Sciatic nerve (tissue), 2 donors: ENCODE measurements at places on chromosomes 5 and 9. TPM values are rescaled to one million over a fixed set of nuclear protein-coding genes. Genes with fewer than 3 reads are reported as not detected.
A peak's percentile ranks its signal among the peaks of the same experiment; 100 is the strongest.

DNA sequence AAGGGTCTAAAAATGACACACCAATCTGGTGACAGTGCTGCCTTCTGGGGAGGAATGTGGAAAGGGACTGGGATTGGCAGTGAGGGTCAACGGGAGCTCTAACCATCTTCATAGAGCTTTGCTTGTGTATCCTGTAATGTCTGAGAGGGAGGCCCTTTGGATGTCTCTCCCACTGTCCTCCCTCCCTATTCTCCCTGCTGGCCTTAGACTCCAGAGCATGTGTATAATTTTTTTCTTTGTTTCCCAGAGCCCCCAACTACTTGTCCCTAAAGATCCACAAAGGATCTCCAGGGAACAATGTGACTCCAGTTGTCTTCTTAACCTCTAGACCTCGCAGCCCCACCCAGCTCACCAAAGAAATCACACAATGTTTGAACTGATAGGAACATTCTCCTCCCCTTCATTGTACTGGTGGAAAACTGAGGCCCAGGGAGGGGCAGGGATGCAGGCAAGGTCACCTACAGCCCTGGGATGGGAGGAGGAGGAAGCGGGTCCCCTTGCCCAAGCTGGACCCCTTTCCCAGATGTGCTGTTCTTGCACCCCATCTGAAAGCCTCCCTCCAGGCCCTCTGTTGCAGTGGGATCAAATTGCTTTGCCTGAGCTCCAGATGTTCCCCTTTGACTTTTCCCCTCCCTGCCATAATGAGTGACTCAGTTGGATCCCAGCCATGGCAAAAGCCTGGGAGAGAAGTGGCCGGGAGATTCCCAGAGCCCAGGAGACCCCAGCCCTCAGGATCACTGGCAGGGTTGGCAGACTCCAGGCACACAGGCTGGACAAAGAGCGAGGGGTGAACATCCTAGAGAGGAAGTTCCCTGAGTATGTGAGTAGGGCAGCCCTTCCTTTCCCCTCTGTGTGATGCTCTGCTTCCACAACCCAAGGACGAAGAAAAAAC lies 21.8 kb downstream of the SPARC start:
- DNase-seq, result no peak

DNA sequence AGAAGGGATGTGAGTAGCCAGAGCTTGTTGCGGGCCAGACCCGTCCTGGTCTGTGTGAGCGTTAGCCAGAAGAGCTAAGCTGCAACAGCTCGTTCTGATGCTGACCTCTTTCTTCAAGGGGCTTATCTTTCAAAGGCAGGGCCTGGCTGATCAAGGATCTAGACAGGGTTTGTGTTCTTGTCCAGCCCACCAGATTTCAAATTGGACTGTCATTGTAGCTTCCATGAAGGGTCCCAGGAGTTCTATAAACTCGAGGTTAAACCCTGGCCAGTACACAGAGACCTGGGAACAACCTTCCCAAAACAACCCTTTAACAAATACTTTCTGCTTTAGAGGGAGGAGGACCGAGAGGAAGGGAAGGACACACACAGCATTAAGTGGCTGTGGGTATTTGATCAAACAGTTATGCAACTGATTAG lies 153.0 kb upstream of the TUT7 start:
- DNase-seq, result no peak

GRCh38 chr9:120698766-120699165 lies 15.5 kb downstream of the MEGF9 start:
- DNase-seq, result no peak

Gene SLCO4C1
- 0.36 TPM for total RNA-seq

DNA sequence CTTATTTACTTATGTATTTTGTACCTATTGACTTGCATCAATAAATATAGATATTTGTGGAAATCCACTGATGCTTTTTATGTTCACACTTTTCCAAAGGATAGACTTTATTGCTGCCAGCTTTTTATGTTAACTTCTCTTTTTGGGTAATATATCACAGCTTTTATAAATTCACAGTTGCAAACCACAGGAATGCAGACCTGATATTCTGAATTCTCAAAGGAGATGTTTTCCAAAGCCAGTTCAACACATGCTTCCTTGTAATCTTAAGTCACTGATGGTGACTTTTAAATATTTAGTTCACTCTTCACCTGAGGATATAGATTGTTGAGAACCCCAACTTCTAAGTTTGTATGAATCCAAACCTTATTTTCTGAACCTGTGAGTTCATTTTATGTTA lies 223.4 kb upstream of the PRR16 start:
- no peak for DNase-seq

DNA sequence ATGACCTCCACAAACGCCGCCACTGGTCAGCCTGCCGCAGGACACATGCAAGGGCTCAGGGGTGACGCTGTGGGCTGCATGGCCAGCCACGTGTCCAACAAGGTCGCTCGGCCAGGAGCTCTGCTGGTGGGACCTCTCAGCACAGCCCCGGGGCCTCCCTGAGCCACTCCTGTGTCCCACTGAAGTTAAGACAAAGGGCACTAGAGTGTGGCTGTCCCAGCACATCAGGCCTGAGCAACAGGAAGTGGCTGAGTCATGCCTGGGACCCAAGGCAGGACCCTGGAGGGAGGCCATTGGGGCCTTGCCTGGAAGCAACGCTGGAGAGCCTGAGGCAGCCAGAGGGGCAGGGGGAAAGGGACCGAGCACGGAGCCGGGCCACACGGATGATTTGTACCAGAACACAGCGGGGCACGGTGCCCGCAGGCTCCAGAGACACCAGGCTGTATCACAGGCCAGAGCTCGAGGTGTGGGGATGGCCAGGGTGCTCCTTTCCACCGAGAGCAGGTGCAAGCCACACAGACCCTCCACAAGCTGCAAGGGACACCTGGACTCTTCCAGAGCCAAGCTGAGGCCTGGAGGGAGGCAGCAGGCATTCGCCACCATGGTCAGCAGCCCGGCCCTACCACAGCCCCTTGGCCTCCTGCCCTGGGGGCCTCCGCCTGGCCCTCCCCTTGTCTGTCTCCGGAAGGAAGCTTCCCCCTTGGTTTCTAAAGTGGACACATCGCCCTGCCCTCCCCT lies 6.5 kb upstream of the TMEM210 start:
- no peak for DNase-seq

Gene INSL6
- not detected for total RNA-seq

- no peak for DNase-seq
These were observed 81.4 kb downstream of the GABBR2 start for GRCh38 chr9:98627296-98627695.

Gene ITGA1
- 104 TPM for total RNA-seq

- no peak for DNase-seq
These were observed 452.1 kb downstream of the EFNA5 start for GRCh38 chr5:107218457-107219193.

GRCh38 chr9:104319685-104320084 lies 184.4 kb upstream of the OR13F1 start:
- DNase-seq, result no peak

DNA sequence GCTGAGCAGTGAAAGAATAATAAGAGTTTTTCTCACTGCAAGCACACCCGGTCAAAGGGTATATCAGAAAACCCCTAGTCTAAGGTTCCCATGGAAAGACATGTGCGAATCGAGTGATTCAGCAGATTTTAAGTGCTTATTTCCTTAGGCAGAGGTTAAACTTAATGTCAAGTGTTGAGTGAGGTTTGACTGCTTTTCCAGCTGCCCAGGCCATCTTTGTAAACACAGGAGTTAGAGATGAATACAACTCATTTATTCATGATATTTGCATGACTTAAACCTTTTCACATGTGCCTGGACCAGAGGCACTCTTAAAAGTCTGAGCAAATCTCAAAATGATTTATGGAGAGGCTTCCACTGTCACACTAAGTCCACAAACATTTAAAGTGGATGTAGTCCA lies 137.8 kb upstream of the RGMB start:
- DNase-seq, result no peak

Gene LIFR
- 106 TPM for total RNA-seq

- DNase-seq, result no peak
These were observed 3.6 kb upstream of the SLC25A48 start for GRCh38 chr5:135830876-135831275.

- no peak for DNase-seq
These were observed 6.2 kb downstream of the GNPDA1 start for GRCh38 chr5:142006363-142007236.

DNA sequence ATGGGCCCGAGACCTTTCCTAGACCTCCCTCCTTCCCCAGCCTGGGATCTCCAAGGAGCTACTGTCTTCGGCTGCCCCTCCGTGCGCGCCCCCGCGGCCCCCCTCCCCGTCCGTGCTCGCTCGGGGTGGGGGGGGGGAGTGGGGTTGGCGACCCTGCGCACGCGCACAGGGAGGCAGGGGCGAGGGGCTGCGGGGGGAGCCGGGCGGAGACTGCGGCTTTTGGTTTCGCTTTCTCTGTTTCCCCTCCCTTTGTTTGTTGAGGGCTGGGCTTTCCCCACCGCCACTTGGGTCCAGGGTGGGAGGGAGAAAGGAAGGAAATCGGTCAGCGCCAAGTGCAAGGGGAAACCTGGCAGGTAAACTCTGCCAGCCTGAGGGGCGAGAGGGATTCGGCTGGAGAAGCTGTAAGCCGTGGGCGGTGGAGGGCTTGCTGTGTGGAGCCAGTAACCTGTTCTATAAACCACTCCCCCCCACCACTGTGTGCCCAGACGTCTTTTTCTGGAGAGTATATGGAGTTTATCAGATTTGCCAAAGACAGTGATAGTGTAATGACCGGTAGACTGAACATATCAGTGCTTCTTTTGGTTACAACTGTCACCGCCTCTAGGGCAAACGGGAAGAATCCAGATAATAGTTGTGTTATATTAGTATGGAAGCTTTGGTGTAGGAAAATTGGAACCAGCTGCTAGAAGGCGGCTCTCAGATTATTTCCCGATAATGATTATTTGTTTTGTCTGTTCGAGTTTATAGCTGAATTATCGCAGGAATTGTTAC lies 684 bp downstream of the DNAJA1 start:
- peak; percentile 75 for DNase-seq

DNA sequence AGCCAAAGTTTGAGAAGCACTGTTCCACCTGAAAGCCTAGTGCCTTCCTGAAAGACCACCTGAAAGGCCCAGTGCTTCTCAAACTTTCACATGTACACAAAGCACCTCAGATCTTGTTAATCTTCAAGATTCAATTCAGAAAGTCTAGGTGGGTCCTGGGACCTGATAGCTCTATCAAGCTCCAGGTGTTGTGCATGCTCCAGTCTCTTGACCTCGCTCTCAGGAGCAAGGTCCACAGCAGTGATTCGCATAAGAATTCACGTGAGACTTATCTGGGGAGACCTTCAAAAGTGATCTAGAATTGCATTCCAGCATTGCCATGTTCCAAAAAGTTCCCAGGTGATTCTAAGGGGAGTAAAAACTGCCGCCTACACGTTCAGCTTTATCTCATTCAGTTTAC lies 102.1 kb downstream of the PIK3R1 start:
- DNase-seq, result no peak

DNA sequence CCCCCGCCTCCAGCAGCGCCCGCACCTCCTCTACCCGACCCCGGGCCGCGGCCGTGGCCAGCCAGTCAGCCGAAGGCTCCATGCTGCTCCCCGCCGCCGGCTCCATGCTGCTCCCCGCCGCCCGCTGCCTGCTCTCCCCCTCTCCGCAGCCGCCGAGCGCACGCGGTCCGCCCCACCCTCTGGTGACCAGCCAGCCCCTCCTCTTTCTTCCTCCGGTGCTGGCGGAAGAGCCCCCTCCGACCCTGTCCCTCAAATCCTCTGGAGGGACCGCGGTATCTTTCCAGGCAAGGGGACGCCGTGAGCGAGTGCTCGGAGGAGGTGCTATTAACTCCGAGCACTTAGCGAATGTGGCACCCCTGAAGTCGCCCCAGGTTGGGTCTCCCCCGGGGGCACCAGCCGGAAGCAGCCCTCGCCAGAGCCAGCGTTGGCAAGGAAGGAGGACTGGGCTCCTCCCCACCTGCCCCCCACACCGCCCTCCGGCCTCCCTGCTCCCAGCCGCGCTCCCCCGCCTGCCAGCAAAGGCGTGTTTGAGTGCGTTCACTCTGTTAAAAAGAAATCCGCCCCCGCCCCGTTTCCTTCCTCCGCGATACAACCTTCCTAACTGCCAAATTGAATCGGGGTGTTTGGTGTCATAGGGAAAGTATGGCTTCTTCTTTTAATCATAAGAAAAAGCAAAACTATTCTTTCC lies 19.3 kb downstream of the CDKN2A start:
- DNase-seq, result no peak

- no peak for DNase-seq
These were observed 164.3 kb downstream of the MTRR start for GRCh38 chr5:8033261-8033660.

Gene CCNO
- 0.22 TPM for total RNA-seq

GRCh38 chr9:27043176-27043575 lies 37.7 kb upstream of the LRRC19 start:
- no peak for DNase-seq

DNA sequence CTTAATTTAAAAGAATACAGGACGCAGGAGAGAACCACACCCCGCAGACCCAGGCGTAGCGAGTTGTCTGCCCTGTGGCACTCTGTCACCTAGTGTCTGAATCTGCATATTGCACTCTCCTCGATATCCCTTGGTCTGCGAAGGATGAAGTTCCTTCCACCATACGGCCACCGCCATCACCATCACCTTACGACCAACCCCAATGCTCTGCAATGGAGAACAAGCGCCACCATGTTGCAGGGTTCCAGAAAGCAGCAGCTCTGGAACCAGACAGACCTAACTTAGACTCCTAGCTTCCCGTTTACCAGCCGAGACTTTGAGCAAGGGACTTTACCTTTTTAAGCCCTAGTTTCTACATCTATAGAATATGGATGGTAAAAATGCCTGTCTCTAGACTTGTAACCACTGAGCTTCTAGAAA lies 77.4 kb upstream of the DMRT1 start:
- peak; percentile 70 for DNase-seq

DNA sequence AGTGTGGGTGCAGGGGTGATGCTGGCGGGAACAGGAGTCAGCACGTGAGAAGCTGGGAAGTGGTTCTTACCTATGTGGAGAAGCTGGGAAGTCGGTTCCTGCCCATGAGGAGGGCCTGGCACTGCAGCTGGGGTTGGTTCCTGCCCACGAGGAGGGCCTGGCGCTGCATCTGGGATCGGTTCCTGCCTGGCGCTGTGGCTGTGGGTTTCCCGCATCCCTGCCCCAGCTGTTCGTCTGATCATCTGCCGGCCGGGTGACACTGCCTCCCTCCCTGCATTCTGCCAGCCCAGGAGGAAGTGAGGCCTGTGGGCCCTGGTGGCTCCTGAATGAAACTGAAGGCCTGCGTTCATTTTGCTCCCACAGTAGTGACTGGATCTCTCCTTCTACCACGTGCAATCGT lies 5.1 kb downstream of the OBP2A start:
- peak; percentile 25 for DNase-seq

DNA sequence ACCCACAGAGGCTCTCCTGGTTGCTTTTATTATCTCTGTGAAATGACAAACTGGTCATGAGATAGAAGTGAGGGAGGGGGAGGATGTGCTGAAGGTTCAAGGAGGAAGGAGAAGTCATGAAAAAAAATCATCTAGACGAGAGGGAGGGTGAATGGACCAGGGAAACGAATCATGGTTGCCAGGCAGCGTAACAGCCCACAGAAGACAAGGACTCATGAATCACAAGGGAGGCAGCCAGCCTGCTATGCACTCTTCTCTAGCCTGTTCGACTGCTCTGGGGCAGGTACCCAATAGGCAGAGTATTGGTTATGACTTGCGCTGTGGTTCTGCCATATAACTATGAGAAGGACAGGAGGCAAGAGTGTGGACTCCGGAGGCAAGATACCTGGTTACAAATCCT lies 475.2 kb downstream of the CDK5RAP2 start:
- DNase-seq, result no peak

DNA sequence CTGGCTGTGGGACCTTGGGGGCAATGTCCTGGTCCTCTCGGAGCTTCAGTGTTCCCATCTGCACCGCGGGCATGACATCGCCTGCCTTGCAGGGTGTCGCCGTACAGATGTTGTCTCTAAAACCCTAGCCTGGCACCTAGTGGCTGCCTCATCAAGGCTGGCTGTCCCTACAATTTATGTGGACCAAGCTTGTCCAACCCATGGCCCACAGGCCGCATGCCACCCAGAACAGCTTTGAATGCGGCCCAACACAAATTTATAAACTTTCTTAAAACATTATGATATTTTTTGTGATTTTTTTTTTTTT lies 18.3 kb upstream of the ASS1 start:
- DNase-seq, result no peak
